ENCODE measurements at places on chromosomes 2 and 18.

DNA sequence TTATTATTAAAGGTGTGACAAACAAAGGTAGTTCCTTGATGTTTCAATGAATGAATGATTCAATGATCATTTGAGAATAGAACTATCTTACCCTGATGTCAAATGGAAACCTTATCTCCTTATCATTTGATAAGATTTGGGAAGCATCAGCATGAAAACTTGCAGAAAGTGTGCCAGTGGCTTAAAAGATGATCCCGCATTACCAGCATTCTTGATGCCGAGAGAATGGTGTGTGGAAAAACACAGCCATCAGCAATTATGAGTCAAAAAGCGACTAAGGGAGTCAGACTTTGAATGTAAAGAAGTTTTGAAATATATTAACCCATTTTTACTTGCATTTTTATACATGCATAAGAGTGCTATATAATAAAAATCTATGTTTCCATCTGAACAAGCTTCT lies 93.7 kb downstream of the MAIP1 start:
- no peak for DNase-seq

- no peak for DNase-seq
Observed at GRCh38 chr18:6757931-6758330, 28.4 kb downstream of the ARHGAP28 start.

DNA sequence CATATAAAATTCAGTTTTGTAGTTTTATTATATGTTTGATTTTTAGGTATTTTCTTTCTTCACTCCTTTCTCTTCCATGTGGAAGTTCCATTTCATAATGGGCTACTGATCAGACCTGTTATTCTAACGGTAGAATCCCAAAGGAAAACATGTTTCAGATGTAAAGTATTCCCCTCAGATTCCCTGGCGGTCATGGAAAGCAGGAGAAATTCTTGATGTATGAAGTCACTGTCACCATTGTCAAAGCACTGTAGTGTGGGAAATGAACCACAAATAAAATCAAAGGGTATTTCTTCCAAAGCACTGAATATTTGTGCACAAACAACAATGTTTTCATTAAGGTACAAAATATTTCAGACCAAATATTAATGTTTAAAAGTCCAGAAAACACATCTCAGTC lies 237.3 kb upstream of the KLHL14 start:
- DNase-seq: no peak

GRCh38 chr2:218733171-218734021 lies 22.8 kb downstream of the TTLL4 start:
- peak; percentile 14 for DNase-seq

- DNase-seq: no peak
Observed at GRCh38 chr2:191638802-191639172, 39.1 kb upstream of the NABP1 start.

DNA sequence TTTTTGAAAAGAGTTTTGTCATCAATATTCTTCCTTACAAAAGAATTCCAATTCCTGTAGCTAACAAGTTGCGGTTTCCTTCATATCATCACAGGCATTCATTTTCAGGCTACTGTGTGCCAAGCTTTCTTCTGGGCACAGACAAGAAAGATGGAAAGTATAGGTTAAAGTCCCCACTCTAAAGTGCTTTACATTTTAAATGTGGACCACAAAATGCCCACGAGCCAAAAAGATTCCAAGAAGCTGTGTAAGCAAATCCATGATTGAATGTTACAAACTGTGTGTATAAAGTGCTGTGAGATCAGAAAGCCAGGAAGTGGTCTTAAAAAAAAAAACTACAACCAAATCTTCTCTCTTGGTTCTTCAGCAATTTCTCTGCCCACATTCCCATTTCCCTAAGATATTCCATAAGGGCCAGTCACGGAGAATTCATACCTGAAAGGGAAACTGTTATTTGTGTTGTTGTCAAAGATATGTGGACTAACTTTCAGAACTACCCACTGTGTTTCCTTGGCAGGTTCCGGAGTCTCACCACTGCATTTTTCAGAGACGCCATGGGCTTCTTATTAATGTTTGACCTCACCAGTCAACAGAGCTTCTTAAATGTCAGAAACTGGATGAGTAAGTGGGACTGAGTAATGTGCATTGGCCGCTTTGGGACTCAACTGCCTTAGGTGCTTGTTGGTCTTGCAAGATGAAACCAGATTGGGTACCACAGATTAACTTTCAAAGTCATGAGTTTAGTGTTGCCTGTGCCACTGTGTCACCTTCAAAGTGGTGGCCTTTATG lies 55.7 kb downstream of the RAB27B start:
- DNase-seq: no peak

- no peak for DNase-seq
Observed at GRCh38 chr2:180311-180710, 83.5 kb downstream of the SH3YL1 start.

DNA sequence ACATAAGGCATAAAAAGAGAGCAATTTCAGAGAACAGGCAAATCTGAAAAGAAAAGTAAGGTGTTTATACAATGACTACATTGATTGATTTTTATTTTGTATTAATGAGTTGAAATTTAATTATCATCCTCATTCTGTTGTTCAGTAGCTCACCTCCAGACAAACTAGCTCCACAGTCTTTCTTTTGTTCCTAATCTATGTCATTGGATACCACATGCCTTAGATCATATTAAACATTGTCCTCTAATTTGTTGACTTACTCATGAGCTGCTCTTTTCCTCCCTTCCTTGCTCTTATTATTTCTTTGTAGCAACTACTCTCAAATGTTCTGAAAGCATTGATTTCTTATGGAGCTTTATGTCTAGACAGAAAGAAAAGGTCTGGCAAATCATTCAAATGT lies 185.5 kb upstream of the ZSWIM2 start:
- DNase-seq: no peak

DNA sequence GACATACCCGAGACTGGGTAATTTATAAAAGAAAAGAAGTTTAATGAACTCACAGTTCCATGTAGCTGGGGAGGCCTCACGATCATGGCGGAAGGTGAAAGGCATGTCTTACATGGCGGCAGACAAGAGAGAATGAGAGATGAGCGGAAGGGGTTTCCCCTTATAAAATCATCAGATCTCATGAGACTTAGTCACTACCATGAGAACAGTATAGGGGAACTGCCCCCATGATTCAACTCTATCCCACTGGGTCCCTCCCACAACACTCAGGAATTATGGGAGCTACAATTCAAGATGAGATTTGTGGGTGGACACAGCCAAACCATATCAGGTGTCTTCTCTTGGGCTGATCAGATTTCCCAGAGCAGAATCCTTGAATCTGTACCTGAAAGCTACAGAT lies 617.3 kb upstream of the ID2 start:
- DNase-seq: no peak

DNA sequence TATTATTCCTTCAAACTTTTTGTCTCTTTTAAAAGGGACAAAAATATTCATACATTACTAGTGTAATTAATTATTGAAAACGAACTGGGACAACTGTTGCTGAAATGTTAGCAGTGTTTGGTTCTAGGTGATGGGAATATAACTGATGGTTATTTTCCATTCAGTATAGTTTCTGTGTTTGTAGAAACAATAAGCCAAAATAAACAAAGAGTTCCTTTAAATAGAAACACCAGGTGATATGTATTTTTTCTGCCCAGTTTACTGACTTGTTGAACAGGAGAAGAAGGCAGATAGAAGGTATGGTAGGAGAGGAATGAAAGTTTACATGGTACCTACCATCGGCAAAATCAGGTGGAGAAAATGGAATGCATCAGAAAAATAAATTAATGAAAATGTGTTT lies 74.2 kb downstream of the LYPD6B start:
- DNase-seq: no peak

GRCh38 chr18:48455555-48456478 lies 46.6 kb upstream of the ZBTB7C start:
- peak; percentile 46 for DNase-seq

DNA sequence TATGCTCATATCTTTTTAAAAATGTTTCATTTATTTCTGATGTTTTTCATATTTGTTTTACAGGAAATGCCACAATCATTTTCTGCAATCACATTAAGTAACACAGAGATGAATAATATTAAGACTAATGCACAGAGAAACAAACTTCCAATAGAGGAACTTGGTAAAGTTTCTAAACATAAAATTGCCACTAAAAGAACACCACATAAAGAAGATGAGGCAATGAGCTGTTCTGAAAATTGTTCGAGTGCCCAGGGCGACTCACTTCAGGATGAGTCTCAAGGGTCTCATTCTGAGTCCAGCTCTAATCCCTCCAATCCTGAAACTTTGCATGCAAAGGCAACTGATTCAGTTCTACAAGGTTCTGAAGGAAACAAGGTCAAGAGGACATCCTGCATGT lies 70.4 kb downstream of the APLF start:
- DNase-seq: no peak

GRCh38 chr2:163756588-163756987 lies 20.8 kb upstream of the FIGN start:
- no peak for DNase-seq

GRCh38 chr2:160292225-160292624 lies 92.2 kb upstream of the ITGB6 start:
- no peak for DNase-seq

DNA sequence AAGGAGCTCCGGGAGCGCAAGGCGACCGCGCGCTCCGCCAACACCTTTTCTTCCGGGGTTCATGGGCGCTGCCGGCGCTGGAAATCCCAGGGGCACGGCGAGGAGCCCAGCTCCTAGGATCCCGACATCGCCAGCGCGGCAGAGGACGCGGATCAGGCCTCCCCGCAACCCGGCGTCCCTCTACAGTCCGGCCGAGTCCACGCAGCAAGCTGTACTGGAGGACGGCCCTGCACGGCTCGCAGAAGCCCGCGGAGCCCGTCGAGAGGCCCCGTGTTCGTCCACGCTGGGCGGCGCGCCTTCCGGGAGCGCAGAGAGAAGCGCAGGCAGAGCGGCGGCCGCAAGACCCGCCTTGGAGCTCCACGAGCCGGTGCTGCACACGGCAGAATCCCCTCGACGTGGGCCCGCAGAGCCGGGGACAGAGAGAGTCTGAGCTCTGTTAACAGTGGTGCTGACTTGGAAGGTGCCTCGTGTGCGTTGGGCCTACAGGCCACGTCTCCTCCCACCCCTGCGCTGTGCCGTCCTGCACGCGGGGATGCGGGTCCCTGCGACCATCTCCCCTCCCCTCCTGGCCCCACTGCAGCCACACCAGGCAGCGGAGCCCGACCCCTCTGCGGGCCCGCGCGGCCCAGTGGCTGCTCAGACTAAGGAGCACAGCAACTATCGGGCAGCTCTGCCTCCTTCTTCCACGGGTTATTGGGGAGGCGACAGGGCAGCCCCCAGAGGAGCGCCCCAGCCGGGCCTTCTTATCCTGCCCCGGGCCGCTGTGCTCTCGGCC lies 28.1 kb upstream of the PTPN2 start:
- no peak for DNase-seq

- DNase-seq: no peak
Observed at GRCh38 chr2:38708900-38709566, 42.1 kb downstream of the SRSF7 start.

- DNase-seq: no peak
Observed at GRCh38 chr18:9649164-9649540, 34.8 kb upstream of the PPP4R1 start.

DNA sequence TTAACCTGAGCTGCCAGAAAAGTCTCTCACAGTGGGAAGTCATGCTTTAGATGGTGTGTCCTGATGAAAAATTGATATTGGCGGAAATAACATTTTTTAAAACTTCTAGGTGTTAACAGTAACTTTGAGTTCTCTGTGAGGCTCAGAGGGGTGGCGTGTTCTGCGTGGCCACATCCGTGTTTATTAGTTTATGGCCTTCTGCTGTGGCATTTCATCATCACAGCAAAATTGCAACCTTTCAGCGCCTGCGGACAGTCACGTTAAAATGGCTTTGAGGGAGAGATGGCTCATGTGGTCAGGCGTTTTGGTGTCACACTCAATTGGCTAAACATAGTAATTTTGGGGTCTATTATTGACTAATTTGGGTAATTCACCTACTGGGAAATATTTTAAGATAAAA lies 42.4 kb downstream of the KLHL29 start:
- no peak for DNase-seq

DNA sequence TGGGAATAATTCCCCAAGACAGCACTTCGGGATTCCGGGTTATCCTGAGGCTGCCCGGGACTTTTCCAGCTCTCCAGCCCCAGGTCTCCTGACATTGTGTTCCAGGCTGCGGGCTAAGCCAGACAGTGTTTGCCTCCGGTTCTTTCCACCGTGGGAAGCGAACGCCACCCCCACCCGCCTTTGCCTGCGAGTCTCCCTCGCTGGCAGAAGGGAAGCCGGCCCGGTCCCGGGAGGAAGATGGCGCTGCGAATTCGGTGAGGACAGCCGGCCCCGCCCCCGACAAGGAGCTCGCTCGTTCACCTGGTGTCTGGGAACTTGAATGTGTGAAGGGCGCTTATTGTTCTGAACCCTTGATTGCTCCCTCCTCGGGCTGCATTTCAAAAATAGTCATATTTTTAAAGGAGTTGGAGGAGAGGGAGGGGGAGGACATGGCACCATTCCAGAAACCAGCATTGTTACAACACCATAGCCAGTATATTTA lies 2.9 kb downstream of the LRATD1 start:
- no peak for DNase-seq

GRCh38 chr2:217538719-217539118 lies 464.1 kb downstream of the TNS1 start:
- no peak for DNase-seq

GRCh38 chr2:95337829-95338228 lies 40.7 kb downstream of the KCNIP3 start:
- no peak for DNase-seq

DNA sequence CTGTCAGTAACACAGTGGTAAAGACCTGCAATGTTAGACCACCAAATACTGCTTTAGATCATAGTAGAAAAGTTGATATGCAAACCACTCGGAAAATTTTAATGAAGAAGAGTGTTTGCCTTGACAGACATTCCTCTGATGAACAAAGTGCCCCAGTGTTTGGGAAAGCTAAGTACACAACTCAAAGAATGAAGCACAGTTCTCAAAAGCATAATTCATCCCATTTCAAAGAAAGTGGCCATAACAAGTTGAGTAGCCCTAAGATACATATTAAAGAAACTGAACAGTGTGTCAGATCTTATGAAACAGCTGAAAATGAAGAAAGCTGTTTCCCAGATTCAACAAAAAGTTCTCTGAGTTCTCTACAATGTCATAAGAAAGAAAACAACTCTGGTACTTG lies 27.5 kb downstream of the GEN1 start:
- no peak for DNase-seq

- DNase-seq: no peak
Observed at GRCh38 chr2:201450954-201451291, 335 bp downstream of the TRAK2 start.

GRCh38 chr2:182018218-182018617 lies 32.6 kb downstream of the PPP1R1C start:
- DNase-seq: no peak

DNA sequence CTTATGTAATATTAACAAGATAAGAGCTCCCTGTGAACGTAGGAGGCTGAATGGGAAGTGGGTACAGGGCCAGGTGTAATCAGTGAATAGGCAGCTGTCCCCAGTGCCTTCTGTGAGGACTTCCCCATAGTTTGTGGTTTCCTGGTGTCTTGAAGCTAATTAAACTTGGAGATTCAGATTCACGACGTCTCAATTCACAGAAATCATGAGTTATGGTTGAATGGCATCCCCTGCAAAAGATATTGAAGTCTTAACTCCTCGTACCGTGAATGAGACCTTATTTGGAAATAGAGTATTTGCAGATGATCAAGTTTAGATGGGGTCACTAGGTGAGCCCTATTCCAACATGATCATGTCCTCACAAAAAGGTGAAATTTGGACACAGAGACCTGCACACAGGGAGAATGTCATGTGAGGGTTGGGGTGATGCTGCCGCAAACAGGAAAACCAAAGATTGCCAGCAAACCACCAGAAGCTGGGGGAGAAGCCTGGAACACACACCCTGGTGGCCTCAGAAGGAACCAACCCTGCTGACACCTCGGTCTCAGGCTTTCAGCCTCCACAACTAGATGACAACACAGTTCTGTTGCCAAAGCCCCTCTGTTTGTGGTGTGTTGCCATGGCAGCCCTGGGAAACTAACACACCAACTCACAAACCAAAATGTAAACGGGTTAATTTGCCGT lies 13.2 kb downstream of the ARL4C start:
- peak; percentile 82 for DNase-seq
